Stomach (tissue), 19 donors: ENCODE measurements at places on chromosomes 6 and 20.

DNA sequence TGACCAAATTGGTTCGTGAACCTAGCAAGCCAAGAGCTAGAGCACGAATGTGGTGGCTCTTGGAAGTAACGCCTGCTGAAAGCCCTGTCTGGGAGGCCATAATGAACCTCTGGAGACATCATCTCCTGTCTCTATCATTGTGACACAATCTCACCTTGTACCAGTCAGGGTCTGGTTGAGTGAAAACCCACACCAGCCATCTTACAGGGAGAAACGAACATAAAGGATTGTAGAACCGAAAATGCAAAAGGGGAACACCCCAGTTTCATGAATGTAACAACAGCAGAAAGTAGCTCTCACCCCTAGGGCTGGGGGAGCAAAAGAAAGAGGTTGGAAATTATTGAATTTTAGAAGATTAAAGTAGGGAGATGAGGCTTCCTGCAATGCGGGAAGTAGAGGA, 50.9 kb upstream of the TAB2 start:
- no peak for DNase-seq

DNA sequence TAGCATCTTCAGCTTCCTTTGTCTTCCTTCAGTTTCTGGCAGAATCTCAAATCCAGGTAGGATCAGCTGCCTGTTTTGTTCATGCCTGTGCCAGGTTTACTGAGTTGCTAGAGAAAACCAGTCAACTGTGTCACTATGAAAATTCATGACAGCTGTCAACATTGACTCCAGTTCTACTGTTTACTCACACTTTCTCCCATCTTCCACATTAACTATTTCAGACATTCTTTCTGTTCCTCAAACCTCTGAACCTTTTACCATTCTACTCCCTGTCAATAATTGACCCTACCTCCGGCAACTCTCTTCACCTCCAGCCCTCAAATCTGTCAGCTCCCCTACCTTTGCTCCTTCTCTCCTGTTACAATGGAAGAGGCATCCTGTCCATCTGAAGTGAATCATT, 8.5 kb downstream of the ENPP4 start:
- DNase-seq, result no peak

- DNase-seq, result no peak
Observed at GRCh38 chr6:5333658-5334057, 72.3 kb downstream of the FARS2 start.

DNA sequence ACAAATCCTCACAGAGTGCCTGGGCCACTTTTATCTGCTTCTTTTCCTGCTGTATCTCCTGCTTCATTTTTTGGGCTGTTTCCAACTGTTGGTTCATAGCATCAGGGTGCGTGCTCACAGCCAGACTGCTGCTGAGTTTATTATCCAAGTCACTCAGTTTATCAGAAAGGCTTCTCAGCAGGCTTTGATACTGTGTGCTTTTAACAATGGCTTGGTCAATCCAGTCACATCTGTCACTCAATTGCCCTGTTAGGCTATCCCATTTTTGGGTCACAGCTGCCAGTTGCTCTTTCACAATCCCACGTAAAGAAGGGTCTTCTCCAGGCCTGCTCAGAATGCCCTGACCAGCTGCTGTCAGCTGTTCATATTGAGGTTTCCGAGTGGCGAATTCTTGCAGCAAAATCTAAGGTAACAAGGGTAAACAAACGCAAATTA, 87.2 kb downstream of the DST start:
- DNase-seq, result no peak

GRCh38 chr6:108841377-108841855, 6.8 kb upstream of the ARMC2 start:
- no peak for DNase-seq

- no peak for DNase-seq
Observed at GRCh38 chr6:105151644-105152043, 28.2 kb downstream of the POPDC3 start.

DNA sequence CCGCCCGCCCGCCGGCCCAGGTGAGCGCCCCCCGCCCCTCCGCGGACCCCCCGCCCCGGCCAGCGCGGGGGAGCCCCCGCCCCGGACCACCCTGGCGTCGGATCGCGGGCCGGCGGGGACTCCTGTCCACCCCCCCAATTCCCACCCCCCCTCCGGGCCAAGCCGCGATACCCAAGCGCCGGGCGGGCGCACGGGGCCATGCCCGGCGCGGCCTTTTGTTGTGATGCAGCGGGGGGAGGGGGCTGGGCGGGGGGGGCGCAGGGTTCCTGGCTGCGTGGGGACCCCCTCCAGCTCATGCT, 245 bp downstream of the SRC start:
- no peak for DNase-seq

GRCh38 chr6:12296255-12296573, 6.1 kb downstream of the EDN1 start:
- peak; percentile 75 for DNase-seq

GRCh38 chr6:20335872-20336271, 65.8 kb upstream of the E2F3 start:
- no peak for DNase-seq

DNA sequence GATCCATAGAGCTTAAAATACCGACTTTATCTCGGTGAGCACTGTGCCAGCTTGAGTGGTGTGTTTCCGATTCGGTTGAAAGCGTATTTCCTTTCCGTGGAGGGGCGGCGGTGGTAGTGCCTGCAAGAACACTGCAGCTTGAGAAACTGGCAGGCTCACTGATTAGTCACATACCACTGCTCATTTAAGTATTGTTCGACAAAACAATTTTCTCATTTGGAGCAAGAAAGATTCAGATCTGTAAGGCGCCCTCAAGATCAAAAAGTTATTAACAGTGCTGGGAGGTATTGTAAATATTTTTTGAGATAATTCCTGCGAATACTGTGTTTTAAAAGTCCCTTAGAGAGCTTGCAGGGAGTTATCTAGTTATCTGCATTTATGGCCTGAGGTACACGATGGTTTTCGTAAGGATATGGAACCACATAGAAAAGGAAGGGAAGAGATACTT, 1.3 kb downstream of the MAPK14 start:
- DNase-seq, result peak; percentile 75
